ENCODE measurements at places on chromosomes 13 and 19.

- DNase-seq = no peak
Observed at GRCh38 chr19:6209233-6209632, 70.5 kb downstream of the MLLT1 start.

- DNase-seq = no peak
Observed at GRCh38 chr13:60957816-60958215, 457.8 kb downstream of the PCDH20 start.

DNA sequence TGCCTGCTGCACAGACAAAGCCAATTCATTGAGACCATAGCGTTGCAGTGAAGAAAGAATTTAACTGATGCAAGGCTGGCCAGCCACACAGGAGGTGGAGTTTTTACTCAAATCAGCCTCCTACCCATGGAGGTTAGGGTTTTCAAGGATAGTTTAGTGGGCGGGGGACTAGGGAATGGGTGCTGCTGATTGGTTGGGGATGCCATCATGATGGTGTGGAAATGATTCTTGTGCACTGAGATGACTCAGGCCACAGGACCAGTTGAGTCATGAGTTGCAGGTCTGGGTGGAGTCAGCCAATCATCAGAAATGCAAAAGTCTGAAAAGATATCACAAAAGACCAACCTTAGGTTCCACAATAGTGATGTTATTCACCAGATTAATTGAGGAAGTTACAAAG is 359.6 kb downstream of the FOXO1 start:
- no peak for DNase-seq

- peak; percentile 30 for DNase-seq
Observed at GRCh38 chr19:42563352-42564210, 31.1 kb downstream of the CEACAM8 start.

DNA sequence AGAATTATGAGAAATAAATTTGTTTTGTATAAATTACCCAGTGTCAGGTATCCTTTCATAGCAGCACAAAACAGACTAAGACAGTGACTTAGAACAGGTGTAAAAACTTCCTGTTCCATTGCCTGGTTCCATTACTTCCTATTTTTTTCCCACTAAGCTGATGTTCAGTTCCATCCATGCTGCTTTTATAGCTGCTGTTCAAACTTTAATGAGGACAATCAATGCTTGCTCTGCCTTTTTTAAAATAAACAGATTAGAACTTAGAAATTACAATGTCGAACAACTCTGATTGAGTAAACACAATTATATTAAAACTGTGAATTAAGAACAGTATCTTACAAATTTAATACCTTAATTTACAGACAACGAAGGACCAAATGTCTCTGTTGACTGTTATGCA is 818.9 kb downstream of the OLFM4 start:
- no peak for DNase-seq

DNA sequence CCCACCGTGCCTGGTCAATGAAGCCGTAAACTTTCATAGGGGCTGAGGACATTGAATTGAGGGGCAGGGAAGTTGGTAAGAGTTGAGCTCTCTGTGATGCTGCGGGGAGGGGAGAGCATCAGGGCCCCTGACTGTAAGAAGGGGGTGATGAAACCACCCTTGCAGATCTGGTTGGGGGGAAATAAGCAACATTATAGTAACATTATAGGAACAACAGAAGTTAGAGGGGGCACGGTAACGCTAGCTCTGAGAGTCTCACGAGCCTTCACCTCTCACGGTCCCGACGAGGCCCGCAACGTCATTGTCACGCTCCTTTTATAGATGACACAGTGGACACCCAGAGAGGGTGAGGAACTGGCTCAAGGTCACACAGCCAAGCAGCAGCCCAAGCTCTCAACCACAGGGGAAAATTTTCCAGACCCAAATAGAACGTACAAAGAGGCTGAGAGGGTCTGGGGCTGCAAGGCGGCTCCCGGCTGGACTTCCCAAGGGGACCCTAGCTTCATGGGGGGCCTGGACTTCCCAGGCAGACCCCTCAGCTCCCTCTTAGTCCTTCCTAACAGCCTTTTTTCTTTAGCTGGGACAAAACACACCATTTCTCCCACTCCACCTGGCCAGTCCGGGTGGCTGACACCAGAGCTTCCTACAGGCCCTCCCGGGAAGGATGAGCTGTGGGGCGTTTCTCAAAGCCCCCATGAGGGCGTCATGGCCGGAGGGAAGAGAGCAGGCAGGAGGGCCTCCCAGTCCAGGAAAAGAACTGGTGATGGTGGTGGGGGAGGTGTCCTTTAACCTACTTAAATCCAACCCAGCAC is 4.1 kb downstream of the TLE5 start:
- no peak for DNase-seq

- no peak for DNase-seq
Observed at GRCh38 chr13:73872397-73872796, 261.8 kb downstream of the KLF12 start.

DNA sequence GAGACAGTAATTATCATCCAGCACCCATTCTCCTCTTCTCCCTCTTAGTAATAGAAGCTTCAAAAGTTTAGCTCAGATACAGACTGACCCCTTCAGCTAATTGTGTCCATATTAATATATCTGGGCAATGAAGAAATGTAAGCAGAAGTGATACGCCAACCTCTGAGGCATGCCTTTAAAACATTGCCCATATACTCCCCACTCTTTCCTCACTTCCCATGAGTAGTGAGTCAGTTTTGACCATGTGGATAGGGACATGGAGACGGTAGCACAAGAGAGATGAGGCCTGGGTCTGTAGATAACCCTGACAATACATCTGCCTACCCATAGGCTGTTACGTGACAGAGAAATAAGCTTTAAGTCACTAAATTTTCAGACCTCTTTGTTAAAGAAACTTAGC is 147.6 kb downstream of the KCTD12 start:
- DNase-seq = no peak

- DNase-seq = peak; percentile 11
Observed at GRCh38 chr19:41700381-41701195, 7.8 kb upstream of the CEACAM5 start.

GRCh38 chr13:29702912-29703351 is 107.4 kb upstream of the SLC7A1 start:
- no peak for DNase-seq

- no peak for DNase-seq
Observed at GRCh38 chr13:77732287-77732686, 34.8 kb downstream of the SLAIN1 start.

DNA sequence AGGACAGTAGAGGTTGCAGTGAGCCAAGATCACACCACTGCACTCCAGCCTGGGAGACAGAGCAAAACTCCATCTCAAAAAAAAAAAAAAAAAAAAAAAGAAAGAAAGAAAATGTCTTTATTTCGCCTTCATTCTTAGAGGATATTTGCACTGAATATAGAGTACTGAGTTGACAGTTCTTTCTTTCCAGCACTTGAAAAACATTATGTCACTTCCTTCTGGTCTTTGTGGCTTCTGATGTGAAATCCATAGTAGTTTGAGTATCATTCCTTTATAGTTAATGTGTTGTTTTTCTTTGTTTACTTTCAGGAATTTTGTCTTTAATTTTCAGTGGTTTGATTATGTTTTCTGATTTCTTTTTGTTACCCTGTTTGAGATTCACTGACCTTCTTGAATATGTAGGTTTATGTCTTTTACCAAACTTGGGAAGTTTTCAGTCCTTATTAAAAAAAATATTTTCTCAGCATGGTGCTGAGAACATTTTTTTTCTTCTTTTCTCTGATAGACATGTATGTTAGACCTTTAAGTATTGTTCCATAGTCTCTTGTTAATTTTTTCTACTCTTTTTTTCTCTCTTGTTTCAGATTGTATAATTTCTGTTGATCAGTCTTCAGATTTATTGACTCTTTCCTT is 50.1 kb downstream of the PCCA start:
- DNase-seq = no peak

DNA sequence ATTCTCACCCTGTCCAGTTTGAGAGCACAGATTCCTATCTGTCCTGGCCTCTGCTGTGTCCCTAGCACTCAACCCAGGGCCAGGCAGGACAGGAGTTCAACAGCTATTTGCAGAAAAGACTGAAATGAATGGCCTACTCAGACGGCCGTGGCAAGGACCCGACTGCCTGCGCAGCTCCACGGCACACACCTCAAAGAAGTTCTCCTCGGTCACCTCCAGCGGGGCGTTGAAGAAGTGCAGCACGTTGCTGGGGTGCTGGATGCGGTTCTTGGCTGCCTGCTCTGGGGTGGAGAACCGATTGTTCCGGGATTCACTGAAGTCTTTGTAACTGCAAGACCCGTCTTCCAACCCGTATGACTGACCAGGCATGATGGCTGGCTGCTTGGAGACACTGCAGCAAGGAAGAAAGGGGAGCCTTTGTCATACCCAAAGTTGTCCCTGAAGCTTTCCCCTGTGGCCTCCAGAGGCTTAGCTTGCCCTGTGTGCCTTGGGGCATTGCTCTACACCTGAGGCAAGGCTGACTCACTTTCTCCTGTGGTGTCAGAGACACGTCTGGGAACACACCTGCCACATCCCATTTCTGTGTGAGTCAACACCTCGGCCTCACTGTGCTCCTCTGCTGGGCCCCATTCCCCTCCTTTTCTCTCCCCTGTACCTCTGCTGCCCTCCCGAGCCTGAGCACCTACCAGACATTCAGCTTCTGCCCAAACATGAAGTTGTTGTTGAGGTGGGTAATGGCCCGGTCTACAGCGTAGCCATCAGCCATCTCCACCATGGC is 6.8 kb upstream of the ECH1 start:
- peak; percentile 31 for DNase-seq

DNA sequence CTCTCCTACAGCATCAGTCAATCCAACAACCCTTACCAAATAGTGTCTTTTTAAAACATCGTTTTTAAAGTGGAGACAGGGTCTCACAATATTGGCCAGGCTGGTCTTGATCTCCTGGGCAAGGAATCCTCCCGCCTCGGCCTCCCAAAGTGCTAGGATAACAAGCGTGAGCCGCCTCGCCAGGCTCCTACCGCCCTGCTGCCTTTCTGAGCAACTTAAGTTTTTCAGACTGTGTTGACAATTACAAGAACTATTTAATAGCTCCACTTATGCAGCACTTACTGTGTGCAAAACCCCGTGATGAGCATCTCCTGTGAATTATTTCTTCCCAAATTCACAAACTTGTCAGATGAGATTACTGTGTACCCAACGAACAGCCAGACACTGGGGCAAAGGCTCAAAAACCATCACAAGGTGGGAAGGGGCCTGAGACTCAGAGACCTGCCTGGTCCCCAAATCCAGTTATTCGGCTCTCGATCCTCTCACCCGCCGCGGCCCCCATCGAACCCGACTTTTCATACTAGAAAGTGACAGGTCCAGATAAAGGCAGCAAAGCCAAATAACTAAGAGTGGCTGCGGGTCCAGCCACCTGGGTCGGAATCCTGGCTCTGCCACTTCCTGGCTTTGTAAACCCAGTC is 581 bp downstream of the RPL18 start:
- no peak for DNase-seq

DNA sequence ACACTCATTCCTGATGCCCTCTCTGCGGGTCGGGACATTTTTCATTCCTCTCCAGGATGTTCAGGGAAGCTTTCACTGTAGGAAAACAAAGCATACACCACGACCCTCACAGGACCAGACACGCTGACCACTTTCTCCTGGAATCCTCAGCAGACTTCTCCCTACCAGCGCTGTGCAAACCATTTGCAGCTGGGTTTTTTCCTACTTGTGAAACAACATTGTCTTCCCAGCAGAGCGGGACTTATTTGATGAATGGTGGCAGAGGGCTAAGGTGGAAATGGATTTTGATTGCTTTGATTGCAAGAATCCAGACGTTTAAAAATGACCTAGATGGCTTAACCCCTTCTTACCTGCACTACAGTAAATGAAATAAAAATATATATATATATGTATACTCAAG is 265.9 kb downstream of the TBC1D4 start:
- no peak for DNase-seq

DNA sequence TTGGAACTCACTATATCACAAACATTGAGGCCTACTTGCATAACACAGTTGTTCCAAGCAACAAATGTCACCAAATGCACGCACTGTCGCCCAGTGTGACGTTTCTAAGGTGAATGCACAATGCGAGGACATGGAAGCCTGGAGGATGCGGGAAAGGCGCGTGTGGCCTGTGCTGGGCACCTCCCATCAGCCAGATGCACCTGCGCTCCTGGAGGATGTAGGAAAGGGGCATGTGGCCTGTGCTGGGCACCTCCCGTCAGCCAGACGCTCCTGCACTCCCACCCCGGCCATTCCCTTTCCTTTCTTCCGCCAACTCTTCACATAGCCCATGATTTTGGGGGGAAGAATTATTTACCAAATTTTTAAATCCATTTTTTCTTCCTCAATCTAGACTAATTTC is 202.4 kb upstream of the SOX1 start:
- no peak for DNase-seq

- DNase-seq = peak; percentile 44
Observed at GRCh38 chr19:10402441-10403038, 802 bp downstream of the CDC37 start.

DNA sequence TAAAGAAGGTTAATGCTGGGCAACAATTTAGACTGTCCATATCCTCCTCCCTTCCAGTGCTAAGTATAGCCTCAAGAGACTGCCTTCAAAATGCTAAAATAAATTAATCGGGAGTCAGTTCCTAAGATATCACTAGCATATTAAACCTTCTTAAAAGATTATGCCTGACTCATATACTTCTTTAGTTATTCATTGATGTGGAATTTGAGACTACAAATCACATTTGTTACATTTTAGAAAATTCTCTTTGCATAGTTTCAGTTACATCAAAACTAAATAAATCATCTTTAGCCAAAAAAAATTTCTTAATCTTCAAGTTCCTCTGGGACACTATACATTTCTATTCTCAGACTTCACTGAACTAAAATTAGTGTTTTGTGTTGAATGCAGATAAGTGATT is 769.1 kb downstream of the PCDH9 start:
- DNase-seq = no peak

- no peak for DNase-seq
Observed at GRCh38 chr13:106649495-106649894, 81.6 kb upstream of the ARGLU1 start.

GRCh38 chr13:84962141-84962750 is 837.0 kb downstream of the SLITRK6 start:
- DNase-seq = no peak

- DNase-seq = no peak
Observed at GRCh38 chr19:45745606-45746005, 12.4 kb downstream of the MEIOSIN start.

DNA sequence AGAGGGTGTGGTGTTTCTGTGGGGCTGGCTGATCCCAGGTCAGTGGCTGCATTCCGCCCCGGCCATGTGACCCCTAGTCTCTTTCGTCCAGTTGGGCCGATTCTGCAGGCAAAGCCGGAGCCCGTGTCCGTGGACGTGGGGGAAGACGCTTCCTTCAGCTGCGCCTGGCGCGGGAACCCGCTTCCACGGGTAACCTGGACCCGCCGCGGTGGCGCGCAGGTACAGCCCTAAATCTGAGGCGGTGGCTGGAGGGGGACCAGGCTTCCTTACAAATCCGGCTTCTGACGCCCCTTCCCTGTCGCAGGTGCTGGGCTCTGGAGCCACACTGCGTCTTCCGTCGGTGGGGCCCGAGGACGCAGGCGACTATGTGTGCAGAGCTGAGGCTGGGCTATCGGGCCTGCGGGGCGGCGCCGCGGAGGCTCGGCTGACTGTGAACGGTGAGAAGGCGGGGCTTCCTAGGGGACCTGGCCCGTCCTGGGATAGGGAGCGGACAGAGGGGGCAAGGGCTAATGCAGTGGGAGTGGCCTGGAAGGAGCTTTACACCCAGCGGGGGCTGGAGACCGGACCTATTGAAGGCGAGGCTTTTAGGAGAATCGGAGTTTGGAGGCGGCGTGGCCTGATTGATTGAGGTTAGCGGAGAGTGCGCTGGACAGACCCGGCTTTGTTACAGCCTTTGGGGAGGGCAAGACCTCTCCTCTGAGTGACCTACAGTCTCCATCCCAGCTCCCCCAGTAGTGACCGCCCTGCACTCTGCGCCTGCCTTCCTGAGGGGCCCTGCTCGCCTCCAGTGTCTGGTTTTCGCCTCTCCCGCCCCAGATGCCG is 4.3 kb downstream of the KIRREL2 start:
- no peak for DNase-seq
